ENCODE measurements at places on chromosomes 1 and 21.

DNA sequence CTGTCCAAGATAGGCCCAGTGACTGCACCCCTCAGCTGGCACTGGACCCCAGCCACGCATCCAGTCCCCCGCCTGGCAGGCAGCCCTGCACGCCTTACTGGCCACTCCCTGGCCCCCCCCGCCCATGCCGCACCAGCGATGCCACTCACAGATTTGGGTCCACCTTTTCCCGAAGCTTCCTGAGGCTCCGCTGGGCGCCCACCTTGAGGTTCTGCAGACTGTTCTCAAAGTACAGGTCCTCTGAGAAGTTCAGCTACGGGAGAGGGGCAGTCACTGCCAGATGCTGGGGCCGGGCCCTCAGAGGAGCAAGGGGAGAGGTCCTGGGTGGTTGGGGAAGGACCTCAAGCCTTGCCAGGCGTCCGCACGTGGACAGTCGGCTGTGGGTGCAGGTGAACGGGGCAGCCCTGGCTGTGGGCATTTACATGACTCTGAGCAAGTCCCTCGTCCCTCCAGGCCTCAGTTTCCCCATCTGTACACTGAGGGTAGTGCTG is 8.1 kb downstream of the PRXL2B start:
- DNase-seq = no peak

DNA sequence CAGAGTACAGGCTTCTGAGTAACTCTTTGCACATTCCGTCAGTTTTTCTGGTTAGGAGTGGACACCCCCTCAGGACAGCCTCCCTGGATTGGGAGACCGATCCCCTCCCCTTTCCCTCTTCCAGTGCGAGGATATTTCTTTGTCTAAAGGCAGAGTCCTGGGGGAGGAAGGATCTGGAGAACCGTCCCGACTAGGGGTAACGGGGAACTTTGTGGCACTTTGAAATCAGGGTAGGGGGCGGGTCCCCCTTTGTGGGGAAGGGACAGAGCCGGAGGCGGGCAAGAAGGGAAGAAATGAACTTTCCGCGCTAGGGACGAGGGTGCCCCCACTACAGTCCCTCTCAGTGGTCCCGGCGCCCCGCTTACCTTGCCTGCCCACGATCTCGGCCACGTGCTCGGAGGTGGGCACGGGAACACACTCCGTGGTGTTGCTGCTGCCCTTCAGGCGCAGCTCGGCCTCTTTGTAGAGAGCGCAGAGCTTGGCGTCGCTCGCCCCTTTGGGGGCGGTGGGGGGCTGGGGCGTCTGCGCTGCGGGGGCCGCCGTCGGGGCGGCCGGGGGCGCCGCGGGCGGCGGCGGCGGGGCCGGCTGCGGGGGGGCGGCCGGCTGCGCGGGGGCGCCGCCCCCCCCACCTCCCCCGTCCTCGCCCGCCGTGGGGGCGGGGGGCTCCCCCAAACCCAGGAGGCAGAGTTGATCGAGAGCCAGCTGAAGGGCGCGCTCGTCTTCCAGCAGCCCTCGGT is 917 bp downstream of the MEX3A start:
- no peak for DNase-seq

DNA sequence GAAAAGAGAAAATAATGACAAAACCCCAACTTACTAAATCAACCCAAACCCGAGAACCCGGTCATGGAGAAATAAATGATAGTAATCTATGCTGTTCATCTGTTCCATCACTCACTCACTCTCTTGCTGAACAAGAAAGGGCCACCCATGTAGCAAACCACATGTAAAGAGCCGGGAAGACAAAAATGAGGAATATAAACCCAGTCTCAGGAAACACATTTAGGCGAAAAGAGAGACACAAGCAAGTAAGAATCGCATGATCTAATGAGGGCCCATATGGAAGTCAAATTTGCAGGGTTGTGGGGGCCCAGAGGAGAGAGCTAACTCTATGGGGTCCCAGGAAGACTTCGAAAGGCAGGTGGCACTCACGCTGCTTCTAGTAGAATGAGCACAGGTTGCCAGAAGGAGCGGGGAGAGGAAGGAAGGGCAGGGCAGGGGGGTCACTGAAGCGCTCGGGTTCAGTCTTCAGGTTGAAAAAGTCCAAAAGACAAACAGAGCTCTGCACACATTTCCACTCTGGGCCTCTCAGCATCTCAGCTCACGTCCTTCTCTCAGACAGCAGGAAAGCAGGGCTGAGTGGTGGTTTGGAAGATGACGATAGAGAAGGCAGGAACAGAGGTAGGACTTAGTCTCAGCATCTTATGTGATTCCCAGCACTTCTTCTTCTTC is 142.9 kb upstream of the KRTAP19-8 start:
- DNase-seq = no peak

DNA sequence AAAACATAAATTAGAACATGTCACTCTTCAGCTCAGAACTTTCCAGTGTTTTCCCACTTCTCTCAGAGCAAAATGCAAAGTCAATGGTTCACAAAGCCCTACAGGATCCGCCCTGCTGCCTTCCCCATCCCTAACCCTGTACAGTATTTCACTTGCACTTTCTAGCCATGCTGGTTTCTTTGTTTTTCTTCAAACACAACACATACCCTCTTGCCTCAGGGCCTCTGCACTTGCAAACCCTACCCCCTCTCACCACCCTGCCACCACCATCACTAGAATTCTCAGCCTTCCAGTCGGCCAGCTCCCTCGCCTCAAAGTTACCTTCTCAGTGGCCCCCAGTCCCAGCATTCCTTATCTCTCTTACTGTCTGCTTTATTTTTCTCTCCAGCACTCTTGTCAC is 17.6 kb downstream of the TEX35 start:
- no peak for DNase-seq

DNA sequence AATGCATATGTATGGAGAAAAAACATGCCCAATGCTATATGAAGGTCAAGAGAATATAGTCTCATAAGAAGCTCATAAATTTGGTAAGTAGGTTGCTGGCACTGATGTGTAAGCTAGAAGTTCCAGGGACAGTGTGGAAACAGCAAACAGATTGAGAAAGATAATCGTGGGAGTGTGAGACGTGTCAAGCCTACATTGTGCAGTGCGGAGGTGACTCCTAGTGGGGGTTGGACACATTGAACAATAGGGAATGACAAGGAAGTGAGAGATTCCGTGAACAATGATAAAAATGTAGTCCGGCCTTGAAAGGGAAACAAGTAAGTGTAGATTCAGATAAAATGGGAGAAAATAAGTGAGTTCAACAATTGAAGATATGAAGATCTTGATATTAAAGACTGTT is 788.4 kb upstream of the PRMT6 start:
- DNase-seq = no peak

- DNase-seq = no peak
Observed at GRCh38 chr1:31699341-31699891, 4.4 kb downstream of the COL16A1 start.

DNA sequence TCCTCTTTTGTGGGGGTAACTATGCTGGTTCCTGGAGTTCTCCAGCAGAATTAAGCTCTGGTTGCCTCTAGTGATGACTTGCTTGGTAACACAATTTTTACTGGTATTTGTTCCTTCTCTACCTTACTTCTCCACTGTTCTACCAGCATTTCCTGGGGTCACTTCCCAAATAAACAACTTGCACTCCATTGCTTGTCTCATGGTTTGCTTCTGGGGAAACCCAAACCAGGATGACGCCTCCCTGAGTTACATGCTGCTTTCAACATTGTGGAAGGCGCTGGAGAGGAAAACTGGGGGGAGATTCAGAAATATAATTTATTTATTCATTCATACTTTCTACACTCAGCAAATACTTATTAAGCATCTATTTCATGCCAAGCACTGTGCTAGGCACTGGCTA is 55.3 kb upstream of the AK4 start:
- DNase-seq = no peak

- no peak for DNase-seq
Observed at GRCh38 chr21:35850029-35850428, 210.3 kb downstream of the SETD4 start.

DNA sequence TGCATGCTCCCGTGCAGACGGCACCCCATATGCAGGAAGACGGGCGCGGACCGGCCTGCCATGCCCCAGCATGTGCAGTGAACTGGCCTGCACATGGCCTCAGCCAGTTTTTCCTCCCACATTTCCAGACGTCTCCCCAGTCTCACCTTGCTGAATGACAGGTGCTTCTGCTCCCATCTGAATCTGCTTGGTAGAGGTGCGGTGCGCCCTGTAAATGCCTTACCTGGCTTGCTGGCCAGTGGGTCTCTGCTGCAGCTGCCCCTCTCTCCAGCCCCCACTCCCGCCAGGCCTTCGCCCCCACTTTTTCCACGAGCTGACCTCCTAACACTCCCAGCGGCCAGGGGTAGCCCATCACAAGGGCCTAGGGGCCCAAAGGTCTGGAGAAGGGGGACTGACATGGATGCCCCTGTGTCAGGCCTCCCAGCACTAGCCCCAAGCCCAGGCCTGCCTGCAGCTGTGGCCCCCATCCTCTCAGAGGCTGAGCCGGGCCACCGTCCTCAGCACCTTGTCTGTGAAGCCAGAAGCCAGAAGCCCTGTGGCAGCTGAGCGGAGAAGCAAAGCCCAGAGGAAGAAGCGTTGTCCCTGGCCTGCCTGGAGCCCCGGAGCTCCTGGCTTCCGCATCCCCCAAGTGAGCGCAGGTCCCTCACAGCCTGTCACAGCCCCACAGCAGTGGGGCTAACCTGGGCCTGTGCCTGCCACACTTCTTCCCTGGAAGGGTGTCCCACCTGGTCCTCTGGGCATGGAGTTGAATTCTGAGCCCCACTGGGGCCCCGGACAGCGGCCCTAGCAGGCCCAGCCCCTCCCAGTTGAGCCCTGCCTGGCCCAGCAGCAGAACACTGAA is 3.7 kb upstream of the SLC19A1 start:
- no peak for DNase-seq

DNA sequence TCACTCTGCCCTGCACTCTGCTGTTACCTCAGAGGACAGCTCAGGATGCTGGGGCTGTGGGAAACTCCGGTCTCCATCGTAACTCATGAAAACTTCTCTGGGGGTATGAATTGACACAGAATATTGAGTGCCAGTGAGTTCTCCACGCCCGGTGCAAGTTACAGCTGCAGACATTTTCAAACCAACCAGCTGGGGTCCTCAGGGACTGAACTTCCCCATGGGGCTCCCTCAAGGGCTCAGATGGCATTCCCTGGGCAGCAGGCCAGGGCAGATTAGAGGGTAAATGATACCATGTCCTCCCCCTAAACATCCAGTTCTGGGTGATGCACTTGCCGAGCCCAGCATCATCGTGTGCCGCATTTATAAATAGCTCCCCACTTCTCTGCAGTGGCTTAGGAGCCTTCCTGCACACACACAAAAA is 27.8 kb upstream of the CCSAP start:
- DNase-seq = no peak

All from activated T-cell treated with anti-CD3 and anti-CD28 coated beads for 24 hours (primary cell).